ENCODE measurements at places on chromosomes 7 and 10. TPM values are rescaled to one million over a fixed set of nuclear protein-coding genes. Genes with fewer than 3 reads are reported as not detected.

The CPN1 gene
- total RNA-seq, result not detected

The PBLD gene
- total RNA-seq, result 7.1 TPM

The FHIP2A gene
- total RNA-seq, result 35.1 TPM

The NUTM2E gene
- under 0.01 TPM for total RNA-seq

The SLC16A9 gene
- under 0.01 TPM for total RNA-seq

The CPXM2 gene
- not detected for total RNA-seq

The FOXP2 gene
- total RNA-seq, result 0.86 TPM

GRCh38 chr10:126380352-126381076, 7.8 kb downstream of the ADAM12 start:
- DNase-seq, result no peak

- peak; percentile 100 for DNase-seq
Observed at GRCh38 chr10:14074062-14074884, 256.5 kb downstream of the FRMD4A start.

GRCh38 chr10:52801947-52802346, 29.4 kb upstream of the MBL2 start:
- peak; percentile 8 for DNase-seq

GRCh38 chr10:12588091-12588860, 238.9 kb downstream of the CAMK1D start:
- DNase-seq, result peak; percentile 9

GRCh38 chr10:71437537-71438092, 40.9 kb downstream of the CDH23 start:
- no peak for DNase-seq

- DNase-seq, result peak; percentile 18
Observed at GRCh38 chr7:47066976-47067614, 514.8 kb downstream of the TNS3 start.

- peak; percentile 67 for DNase-seq
Observed at GRCh38 chr7:151484971-151485707, 34.6 kb downstream of the RHEB start.

DNA sequence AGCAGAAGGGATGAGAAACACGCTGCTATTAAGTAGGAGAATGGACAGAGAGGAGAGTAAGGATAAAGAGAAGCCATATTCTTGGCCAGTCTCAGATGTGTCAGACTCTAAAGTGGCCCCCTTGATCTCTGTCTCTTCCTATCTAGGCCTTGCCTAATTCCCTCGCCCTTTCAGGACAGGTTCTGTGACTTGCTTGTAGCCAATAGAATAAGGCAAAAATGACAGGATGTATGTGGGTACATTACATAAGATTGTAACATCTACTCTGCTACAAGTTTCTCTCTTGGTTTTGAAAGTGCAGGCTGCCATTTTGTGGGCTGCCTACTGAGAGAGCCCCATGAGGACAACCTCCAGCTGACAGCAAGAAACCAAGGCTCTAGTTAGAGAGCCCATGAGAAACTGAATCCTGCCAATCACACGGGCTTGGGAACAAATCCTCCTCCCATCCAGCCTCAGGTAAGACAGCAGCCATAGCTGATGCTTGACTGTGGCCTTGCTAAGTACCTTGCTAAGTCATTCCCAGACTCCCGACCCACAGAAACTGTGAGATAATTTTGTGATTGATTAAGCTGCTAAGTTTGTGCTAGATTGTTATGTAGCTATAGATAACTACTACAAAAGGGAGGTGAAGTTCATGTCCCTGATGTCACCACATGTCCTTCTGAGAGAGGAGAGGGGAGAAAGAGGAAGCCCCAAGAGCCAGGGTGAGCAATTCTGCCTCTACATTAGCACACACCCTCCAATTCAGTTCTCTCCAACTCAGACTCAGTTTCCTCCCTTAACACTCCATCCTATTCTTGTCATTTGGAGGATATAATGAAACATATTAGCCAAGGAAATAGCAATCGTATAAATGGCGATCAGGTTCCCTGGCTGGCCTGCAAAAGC, 185.5 kb downstream of the SGMS1 start:
- DNase-seq, result no peak

DNA sequence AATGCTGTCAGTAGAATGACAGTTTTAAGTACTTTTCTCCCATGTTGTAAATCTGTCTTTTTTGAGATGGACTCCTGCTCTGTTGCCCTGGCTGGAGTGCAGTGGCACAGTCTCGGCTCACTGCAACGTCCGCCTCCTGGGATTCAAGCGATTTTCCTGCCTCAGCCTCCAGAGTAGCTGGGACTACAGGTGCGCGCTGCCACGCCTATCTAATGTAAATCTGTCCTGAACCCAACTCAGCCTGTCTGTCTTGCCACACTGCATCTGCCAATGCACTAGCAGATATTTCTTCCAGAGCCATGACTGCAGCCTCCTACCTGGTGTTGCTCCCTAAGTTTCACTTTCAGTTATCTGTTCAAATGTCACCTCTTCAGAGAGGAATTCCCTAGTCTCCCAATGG, 264.1 kb downstream of the PHF14 start:
- DNase-seq, result no peak

DNA sequence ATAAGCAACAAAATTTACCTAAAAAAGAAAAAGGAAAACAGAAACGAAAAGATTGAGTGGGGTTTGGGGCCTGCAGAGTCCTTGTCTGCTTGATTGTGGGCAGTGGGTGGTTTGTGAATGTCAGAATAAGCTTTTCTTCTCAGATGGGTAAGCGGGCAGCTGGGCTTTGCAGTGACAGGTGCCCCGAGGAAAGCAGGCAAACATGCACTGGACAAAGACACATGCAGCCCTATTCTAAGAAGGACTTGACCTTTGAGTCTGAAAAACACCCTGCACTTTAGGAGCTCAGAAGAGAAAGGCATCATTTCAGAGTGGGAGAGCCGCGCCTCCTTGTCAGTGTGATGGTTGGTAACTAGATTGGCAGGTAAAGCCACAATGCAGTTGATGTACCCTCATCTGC, 562.7 kb downstream of the PTPRN2 start:
- no peak for DNase-seq

GRCh38 chr7:94182066-94182465, 177.9 kb upstream of the BET1 start:
- DNase-seq, result peak; percentile 79

DNA sequence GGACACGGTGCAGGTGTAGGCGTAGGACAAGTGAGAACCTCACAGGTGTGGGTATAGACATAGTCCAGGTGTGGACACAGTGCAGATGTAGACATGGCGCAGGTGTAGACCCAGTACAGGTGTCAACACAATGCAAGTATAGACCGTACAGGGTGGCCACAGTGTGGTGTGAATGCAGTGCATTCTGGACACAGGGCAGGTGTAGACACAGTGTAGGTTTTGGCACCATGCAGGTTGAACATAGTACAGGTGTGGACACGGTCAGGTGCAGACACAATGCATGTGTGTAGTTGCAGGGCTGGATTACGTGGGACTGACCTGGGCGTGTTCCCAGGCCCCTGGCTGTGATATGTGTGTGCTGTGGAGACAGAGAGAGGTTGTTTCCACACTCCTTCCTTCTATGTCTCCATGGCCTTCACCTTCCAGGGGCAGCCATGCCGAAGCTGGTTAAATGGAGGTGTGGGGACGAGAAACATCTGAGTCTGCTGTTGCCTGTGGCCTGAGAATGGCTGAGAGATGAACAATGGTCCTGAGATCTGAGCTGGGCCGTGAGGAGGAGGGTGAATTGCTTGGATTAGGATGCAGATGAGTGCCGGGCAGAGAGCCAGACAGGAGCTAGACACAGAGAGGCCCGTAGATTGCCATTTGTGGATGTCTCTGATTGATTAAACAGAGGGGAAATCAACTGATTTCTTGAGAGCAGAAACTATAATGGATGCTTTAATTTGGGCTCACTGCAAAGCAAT, 343.9 kb upstream of the SHH start:
- no peak for DNase-seq
